SHP77 (cell line): ENCODE measurements at places on chromosomes 12 and 14.

DNA sequence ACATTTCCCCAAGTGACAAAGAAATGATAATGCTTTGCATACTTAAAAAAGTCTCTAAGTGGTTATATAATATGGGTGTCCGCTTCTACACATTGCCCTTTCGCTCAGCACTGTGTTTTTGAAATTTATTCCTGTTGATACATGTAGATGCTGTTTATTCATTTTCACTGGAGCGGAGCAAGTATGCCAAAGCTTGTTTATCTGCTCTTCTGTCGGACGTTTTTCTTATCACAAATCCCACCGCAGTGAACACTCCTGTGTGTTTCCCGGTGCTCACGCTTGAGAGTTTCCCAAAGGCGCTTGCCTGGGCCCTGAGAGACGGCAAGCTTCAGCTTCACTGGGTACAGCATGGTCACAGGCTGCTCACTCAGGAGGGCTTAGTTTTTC lies 50.2 kb downstream of the TPCN1 start:
- DNase-seq: no peak

- DNase-seq: no peak
Observed at GRCh38 chr12:54601841-54602240, 13.4 kb upstream of the PPP1R1A start.

DNA sequence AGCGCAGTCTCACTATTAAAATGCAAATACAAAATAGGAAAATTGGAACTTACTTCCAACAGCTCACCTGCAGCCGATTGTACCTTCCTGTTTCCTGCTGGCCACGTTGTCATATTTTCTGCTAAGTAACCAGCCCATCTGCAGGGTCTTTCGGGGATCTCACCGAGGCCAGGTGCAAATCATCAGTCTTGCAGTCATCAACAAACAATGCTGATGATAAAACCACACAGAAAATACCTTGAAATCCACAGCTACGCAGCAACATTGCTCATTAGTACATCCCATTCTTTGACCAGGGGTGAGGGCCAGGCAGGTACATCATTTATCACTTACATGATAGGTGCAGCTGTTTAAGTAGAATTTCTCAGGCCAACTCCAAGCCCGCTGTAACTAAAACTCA lies 406.9 kb downstream of the TMEM121 start:
- no peak for DNase-seq

DNA sequence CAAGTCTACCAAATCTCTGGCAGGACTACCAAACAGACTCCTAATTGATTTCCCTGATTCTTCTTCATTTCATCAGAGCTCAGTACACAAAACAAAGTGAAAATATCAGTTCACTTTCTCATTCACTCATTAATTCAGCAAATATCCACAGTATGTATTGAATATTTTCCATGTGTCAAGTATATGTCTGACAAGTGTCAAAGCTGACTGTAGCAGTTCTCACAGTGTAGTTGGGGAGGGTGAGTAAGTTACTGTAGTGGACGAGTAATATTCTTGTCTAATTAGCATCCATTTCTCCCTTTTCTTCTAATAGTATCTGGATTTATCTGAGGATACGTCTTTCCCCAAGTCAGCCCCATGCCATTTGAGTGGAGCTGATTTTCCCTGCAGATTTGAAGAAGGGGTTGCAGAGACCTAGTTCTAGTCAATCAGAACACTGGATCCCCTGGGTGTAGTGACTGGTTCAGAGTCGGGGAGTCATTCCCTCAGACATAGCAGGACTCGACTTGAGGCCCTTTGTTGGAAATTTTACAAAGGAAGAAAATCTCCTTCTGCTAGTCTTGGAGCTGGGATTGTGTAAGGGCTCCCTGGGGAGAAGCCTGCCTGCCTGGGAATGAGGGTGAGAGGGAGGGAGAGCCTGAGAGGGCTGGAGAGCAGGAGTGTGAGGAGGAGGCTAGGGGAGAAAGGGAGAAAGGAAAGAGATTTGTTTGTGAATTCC lies 51.4 kb downstream of the GRIP1 start:
- DNase-seq: no peak

DNA sequence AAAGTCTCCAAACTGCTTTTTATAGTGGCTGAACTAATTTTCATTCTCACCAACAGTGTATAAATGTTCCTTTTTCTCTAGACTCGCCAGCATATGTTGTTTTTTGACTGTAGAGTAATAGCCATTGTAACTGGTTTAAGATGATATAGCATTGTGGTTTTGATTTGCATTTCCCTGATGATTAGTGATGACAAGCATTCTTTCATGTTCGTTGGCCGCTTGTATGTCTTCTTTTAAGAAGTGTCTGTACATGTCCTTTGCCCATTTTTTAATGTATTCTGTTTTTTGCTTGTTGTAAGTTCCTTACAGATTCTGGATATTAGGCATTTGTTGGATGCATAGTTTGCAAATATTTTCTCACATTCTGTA lies 404.9 kb downstream of the FLRT2 start:
- DNase-seq: no peak

- DNase-seq: no peak
Observed at GRCh38 chr14:86196471-86196870, 666.5 kb downstream of the FLRT2 start.

- DNase-seq: no peak
Observed at GRCh38 chr12:2053691-2054090, 904 bp downstream of the CACNA1C start.

DNA sequence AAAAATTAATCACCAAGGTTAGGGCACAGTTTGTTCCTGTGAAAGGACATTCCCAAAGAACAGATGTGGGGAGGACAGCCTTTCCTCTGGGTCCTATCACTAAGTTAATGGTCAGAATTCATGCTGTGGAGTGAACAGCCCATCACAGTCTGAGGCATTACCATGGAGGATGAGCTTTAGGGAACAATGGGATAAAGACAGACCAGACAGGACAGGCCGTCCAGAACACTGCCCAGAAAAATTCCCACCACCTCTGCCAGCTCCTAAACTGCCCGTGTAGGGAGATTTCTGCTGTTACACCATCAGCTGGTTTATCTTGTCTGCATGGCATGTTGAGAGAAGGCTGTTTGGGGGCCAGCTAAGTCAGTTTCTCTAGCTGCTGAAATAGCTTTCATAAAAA lies 49.6 kb upstream of the IFNG-AS1 start:
- DNase-seq: no peak

GRCh38 chr12:48881686-48882314 lies 16.1 kb upstream of the RND1 start:
- DNase-seq: no peak

GRCh38 chr12:112446008-112446725 lies 27.4 kb downstream of the PTPN11 start:
- DNase-seq: no peak

- no peak for DNase-seq
Observed at GRCh38 chr12:119877639-119877948, 474 bp upstream of the CIT start.

DNA sequence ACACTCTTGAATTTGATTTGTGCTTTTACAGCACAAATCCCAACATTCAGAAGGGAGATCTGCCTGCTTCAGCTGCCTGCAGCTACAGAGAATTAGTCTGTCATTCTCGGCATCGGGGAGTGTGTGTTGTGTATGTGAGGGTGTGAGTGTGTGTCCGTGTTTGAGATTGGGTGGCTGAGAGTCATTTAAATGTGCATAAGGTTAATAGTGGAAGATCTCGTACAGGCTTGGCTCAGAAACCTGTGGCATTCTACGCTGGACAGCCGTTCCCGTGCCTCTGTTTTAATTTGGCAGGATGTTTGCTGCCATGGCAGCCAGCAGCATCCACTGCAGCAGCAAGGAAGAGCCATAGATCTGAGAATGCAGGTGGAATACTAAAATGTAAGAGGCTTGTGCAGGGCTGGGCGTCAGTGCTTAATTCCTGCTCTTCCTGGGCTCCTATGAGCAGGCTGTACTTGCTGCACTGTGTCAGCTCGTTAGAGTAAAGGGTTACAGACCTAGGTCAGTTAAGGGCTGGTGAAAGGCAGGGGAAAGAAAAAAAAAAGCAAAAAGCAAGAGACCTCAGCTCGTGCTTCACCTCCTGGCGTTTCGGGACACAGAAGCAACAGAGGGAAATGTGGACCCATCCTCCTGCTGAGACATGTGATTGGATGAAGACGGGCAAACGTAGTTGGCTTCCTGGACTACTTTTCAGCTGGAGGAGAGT lies 205.4 kb downstream of the NAV3 start:
- peak; percentile 47 for DNase-seq

DNA sequence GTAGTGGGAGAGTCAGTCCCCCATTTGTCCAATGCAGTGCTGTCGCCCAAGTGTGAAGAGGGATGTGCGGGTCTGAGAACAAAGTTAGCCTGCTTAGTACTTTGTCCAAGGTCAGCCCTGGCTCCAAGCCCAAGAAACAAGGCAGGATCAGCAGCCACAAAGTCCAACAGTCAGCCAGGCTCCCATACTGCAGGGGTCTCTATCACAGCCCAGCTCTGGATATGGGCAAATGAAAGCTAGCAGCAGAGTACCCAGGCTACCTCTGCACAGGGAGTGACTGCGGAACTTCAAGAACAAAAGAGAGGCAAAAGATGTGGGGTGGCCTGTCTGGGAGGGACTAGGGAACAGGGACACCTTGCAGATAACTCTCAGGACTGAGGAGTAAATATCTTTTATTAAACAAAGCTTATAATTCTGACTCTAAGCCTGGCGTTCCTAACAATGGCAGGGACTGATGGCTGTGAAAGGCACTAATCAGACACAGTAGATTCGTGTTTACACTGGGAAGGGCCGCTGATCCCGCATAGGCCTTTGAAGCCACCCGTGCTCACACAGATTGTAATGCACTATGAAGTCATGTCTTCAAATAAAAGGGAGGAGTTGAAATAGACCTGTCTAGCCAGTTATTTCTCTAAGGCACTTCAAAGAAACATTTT lies 91.0 kb upstream of the EEA1 start:
- no peak for DNase-seq

DNA sequence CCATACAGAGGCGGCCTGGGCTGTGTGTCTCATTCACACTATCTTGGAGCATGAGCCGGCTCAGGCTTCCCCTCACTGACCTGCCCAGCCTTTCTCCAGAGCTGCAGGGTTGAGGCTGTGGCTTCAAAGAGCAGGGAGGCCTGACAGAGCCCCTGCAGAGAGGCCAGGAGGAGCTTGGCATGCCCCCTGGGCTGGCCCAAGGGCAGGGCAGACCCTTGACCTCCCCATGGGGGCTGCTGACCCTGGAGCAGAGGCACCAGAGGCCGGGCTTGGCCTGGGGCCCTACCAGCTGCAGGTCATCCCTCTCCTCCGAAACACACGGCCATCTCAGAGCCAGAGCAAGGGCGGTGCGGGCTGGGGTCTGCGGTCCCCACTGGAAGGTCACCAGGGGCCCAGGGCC lies 46.6 kb upstream of the FZD10 start:
- no peak for DNase-seq

DNA sequence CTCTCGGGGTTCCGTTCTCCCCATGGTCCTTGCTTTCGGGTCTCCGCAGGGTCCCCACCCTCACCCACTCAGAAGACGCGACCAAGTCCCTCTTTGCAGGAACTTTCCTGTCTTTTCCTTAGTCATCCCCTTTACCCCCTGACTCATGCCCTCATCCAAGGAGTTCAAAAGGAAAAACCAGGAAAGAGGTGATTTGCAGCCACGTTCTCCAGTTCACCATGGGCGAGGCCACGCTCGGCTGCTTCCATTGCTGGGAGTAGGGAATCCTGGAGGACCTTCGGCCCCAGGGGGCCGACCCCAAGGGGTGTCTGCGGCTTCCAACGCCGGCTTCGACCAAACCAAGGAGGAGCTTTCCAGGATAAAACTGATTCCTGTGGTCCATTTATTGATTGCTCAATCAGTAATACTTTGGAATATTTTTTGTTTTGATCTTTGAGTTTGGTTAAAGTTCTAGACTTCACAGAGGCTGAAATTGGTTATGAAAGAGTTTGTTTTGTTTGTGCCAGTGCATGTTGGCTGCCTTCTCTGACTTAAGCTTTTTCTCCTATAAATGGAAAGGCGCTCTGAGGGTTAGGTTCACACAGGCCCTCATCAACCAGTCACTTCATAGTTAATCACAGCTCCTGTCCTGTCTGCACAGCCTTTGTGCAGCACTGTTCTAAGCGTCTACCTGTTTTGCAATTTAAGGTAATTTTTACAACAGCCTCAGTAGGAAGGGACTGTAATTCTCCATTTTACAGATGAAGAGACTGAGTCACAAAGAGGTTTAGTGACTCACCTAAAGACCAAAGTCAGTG lies 827 bp downstream of the ALDH2 start:
- no peak for DNase-seq

- DNase-seq: no peak
Observed at GRCh38 chr12:125434936-125435443, 369.8 kb downstream of the AACS start.

- peak; percentile 15 for DNase-seq
Observed at GRCh38 chr12:116121453-116121871, 156.0 kb downstream of the MED13L start.

GRCh38 chr12:109020796-109021380 lies at the start of gene SVOP:
SVOP (minus strand) TSS chr12:109021068; CDS start chr12:109020868, 200 bp downstream.
- peak; percentile 82 for DNase-seq
